ENCODE measurements at places on chromosomes 12 and 14.

DNA sequence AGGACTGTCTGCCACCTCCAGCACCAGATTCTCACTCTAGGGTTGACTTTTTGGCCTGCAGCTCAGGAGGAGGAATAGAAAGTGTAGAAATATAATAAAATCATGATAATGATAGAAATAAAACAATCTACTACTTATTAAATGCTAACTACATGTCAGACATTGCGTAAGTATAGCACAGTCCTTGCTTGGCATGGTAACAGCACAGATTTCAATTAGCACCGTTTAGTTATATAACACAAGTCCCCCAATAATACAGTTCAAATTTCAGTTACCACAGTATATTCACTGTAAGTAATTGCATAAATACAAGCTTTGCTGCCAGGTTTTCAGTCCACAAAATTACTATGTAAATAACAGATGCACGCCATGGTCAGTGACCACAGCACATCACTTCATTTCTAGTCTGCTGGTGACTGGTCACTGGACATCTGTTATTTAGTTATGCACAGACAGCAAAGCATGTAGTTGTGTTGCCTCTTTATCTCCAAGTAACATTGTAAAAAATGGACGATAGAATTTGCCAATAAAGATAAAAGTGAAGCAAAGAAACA lies 6.5 kb upstream of the GLT8D2 start:
- no peak for DNase-seq

GRCh38 chr12:85527192-85527591 lies 247.2 kb downstream of the ALX1 start:
- no peak for DNase-seq

DNA sequence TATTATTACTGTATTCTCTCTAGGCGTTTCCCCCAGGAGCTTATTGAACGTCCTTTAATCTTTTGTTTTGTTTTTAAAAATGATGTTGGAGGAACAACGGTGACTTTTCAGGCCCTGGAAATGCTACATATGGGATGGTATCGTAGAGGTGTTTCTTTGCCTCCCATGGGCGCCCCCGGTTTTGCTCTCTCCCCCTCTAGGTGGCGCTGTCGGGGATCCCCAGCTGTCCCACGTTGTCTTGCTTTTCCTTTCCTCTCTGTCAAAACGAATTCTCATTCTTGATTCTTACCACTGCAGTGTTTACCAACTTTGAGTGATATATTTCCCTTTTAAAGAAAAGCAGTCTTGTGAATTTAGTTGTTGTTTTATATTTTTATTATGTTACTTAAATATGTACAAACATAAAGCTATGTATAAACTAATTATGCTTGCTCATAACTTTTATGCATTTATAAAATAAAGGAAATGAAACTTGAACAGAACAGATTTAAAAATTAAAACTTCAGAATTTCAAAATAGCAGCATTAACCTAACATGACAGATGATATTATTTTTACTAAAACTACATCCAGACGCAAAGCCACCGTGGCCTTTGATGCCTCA lies 171.9 kb downstream of the RGS6 start:
- DNase-seq, result no peak

DNA sequence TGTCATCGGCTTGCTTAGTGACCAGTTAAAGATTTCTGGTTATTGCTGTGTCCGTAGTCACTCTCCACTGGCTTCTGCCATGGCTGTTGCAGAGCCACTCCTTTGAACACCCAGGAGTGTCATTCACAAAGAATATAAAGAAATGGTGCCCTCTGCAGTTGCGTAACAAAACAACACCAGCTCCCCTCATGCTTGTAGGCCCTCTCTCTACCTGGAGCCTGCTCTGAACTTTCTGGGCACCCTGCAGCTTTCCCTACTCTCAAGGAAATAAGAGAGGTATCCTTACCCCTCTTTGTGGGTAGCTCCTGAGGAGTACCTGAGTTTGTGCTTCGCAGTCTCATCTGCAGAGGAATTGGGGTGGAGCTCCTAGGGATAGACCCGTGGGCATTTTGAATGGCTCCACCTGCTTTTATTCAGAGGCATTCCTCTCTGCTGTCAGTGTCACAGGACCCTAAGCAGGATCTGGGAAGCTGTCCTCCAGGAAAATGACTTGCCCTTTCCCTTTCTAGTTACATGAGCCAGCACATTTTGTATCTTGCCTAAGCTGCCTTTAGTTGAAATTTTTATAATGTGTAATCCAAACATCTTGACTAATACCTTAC lies 97.2 kb upstream of the TMEM260 start:
- DNase-seq, result no peak

GRCh38 chr12:12365931-12366431 lies 9.1 kb downstream of the BORCS5 start:
- DNase-seq, result no peak

DNA sequence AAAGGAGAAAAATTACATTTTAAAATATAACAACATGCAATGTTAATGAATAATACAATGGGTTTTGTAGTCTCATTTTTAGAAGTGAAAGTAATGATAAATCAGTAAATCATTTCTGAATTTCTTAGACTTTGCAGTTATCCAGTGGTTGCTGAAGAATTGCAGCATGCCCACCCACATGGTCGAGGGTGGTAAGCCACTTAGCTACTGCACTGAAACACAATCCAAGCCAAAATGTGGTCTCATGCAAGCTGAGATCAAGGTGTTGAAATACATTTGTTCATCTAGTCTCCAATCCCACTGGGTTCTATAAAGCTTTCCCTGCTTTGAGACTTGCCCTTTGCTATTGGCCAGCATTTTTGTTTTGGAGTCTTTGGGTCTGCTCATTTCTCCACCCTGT lies 247.9 kb downstream of the NELL2 start:
- DNase-seq, result no peak

DNA sequence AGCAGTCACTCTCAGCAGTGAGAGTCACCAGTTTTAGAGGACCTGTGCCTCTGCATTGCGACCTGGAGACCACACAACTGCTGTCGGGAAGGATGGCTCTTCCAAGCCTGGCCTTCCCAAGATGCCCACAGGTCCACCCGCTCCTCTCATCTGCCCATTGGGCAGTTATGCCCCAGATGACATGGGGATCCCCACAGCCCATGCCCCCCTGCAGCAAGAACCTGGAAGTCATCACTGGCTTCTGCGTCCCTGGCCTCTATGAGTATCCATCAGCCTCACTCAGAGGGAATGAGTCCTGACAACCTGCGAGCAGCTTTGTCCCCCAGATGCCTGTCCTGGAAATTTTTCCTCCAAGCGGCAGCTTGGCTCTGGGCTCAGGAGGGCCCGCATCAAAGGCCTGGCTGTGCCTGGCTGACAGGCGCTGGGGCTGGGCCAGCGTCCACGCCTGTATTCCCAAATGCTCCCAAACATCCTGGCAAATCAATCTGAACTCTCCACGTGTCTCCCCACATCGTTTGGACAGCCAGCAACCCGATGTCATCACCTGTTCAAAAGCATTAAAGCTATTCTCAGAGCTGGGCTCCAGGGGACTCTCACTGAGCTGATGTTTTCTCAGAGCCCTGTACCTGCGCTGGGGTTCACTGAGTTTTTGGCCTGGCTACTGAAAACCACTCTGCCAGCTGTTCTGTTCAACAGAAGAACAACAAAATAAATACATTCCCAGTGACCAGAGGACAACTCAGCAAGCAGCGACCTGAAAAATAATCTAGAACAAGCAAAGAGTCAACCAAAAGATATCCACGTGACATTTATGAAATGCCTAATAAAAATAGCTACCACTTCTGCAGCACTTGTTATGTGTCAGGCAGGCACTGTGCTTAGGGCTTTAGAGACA lies 57.8 kb downstream of the CLMN start:
- no peak for DNase-seq

DNA sequence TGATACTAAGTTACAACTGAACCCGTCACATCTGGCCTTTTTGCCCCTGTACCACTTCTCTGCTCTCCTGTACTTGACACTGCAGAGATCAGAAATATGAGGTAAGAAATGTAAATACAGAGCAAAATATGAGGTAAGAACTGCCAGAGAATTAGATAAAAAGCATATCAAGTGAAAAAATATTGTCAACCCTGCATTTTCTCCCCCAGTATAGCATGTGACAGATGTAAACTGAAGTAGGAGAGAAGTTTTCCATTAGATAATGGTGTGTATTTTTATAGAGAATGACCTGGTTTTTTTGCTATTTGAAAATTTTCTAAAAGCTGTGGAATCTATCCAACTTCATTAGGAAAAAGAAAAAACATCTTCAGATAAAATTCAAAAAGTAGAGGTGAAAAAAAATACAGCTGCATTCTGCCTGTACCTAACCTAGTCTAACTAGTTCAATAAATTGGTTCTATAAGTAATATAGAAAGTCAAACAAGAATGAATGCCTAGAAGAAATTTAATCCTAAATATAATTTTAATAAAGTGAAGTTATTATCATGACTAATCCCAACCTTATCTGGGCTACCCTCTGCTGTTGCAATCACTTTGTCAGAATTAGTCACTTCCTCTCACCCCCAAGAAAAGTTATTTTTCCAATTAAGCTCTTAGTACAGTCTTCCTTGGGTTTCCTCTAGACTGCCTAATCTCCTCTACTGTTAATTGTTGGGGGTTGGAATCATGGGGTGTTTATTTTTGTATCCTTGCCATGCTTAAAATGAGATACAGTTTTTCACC lies 210.0 kb downstream of the RASSF9 start:
- no peak for DNase-seq

- DNase-seq, result no peak
Measured at GRCh38 chr12:47397664-47398281, 308.1 kb downstream of the RPAP3 start.

DNA sequence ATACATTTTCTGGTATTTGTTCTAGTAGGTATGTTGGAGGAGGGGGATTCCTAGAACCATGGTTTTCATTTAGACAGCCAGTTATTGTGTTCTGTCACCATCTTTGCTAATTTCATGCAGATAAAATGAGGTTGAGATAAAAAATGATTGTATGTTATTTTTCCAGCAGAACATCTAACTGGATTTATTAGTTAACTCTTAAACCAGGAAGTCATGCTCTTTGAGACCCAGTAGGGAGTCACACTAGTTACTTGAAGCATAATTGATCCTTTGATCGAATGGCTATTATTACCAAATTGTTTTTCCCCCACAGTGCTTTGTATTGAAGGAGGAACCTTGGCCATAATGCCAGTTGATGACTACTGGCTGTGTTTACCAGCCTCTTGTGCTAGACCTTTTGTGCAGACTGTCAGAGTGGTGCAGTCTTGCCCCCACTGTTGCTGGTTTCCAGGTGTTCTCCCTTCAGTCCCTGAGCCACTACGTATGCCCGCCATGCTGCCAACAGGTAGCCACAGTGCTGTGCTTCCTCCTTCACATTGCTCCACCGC lies 6.0 kb downstream of the EID3 start:
- no peak for DNase-seq

- DNase-seq, result no peak
Measured at GRCh38 chr12:68236421-68237059, 10.9 kb upstream of the IL26 start.

GRCh38 chr14:39036760-39037159 lies 66.3 kb downstream of the SEC23A start:
- no peak for DNase-seq

GRCh38 chr12:57139796-57140649 lies 7.4 kb downstream of the LRP1-AS start:
- DNase-seq, result no peak

DNA sequence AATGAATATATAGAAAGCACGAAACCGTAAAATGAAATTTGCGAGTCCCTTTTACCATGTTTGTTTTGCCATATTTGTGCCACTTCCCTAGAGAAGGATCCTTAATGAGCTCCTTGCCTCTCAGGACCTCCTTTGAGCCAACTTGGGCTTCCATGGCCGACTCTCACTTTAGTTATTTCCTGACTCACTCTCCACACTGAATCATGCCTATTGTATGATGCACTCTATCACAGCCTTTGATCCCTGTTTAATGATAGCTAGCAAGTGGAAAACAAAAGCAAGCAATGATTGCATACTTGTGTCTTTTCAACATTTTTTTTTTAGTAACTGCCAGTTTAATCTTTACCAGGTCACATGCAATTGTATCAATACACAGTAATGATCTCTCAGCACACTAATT lies 153.2 kb downstream of the CCER1 start:
- DNase-seq, result no peak

DNA sequence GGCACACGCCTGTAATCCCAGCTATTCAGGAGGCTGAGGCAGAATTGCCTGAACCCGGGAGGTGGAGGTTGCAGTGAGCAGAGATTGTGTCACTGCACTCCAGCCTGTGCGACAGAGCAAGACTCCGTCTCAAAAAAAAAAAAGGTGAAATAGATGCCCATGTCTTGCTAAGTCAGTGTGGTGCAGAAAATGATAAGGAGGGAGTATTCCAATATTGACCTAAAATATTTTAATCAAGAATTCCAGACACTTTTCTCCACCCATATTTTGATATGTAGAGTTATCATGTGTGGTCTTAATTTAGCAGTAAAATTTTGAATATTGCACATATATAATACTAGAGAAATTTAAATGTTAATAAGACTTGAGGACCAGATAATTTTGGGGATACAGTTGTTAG lies 57.7 kb downstream of the WNK1 start:
- no peak for DNase-seq

- DNase-seq, result no peak
Measured at GRCh38 chr12:29050503-29050902, 98.6 kb upstream of the FAR2 start.

- DNase-seq, result no peak
Measured at GRCh38 chr14:74627076-74627475, 15.0 kb upstream of the LTBP2 start.

DNA sequence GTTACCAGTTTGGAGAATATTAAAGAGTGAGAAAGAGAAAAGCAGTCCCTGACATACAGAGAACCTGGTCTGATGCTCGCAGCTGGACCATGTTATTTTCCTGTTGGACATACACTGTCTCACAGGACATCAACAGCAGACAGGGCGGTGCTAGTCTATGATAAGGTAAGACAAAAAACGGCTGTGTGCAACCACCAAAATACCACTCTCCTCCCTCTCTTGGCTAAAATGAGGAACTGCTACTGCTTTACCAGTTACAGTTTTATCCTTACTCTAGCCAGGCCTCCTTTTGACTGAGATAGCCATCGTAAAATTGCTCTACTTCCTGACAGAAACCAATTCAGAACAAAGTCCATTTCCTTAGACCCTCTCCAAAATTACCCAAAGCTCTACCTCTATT lies 47.0 kb upstream of the ERGIC2 start:
- no peak for DNase-seq

DNA sequence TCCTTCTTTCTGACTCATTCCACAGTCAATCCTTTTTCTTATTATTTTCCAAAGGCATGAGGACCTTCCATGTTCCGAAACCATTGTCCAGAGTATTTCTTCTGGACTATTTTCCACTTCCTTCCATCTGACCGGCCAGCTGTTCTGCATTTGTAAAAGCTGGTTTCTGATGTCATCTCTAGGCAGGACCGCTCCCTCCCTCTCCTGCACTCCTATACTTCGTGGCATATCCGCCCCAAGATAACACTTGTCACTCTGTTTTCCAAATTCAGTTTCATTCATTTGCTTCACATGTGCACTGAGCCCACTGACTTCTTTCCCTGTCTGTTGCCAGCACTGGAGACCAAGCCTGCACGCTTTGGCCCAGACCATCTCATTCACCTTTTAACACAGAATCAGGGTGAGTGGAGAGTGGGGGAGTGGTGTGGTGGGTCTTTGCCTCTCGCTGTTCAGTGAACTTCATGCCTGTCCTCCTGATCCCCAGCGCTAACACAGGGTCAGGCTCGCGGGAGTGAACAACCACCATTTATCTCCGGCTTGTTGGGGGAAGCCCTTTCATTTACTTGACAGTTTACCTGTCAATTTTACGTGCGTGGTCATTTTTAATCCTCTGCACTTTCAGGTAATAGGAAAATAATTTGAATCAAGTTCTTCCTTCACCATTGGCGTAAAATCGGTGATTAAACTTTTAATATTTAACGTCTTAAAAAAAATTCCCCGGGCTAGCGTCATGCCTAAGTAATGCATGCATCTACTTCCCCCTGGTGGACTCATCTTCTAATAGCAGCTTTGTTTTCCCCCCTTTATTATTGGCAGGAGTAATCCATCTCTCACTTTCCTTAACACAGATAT lies 52.5 kb downstream of the C12orf75 start:
- no peak for DNase-seq

All from mesothelial cell of epicardium (in vitro differentiated cells).